ENCODE measurements at places on chromosomes 2 and 18.

- no peak for DNase-seq
Measured at GRCh38 chr2:20353241-20353992, 2.8 kb upstream of the PUM2 start.

DNA sequence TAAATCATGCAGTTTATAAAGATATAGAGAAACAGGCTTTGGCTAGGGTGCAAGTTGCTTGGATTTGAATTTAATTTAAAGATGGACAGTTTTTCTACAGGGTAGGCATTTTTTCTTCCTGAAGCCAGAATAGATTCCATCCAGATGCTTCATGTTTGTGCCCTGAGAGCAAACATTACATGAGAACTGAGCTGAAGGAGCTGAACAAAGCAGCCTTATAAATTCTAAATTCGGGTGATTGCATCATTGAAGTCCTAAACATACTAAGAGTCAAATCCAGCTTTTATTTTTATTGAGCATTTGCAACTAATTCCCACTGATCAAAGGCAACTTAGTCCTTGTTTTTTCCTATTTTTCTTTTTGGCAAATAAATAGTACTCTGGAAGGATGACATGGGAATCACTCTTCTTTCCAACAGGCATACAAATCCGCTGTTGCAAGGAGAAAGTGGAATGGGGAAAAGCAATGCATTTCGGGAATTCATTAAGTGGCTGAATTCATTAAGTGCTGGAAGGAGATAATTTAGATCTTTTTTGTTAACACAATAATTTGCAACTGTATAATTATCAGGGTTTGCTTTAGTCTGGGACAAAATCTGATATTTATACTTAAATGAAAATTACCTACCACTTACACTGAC is 828.0 kb downstream of the SLC4A3 start:
- no peak for DNase-seq

DNA sequence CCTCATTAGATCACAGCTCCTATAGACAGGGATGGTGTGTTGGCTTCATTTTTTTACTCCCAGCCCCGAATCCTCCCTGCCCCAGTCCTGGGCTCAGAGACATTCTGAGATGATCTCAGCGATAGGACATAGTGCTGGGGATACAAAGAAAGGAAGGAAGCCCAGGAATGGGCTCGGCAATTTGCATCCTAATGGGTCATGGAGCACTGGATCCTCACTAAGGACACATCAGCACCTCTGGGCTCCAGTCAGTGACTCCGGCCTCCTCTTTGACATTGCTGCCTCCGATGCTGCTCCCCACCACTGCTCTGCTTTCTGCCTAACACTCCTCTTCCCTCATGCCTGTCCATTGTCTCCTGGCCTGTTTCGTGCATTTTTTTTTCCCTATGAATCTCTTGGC is 489.1 kb downstream of the STK39 start:
- no peak for DNase-seq

GRCh38 chr18:35143622-35144596 is 96.9 kb upstream of the ZNF397 start:
- DNase-seq, result no peak

DNA sequence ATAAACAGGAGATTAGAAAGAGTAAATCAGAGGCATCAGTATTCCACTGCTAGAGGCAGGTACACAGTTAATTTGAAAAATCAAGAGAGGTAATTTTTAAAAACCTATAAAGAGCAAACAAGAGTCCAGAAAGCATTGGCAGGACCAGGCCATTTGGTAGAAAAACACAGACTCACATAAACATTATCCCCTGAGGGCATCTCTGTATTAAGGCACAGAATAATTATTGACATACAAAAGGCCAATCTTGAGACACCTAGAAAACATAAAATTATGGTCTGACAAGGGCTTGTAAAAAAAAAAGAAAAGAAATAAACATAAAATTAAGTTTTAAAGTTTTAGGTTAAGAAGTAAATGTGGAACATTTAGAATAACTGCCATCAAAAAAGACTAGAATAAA is 120.6 kb downstream of the OSBPL1A start:
- no peak for DNase-seq

DNA sequence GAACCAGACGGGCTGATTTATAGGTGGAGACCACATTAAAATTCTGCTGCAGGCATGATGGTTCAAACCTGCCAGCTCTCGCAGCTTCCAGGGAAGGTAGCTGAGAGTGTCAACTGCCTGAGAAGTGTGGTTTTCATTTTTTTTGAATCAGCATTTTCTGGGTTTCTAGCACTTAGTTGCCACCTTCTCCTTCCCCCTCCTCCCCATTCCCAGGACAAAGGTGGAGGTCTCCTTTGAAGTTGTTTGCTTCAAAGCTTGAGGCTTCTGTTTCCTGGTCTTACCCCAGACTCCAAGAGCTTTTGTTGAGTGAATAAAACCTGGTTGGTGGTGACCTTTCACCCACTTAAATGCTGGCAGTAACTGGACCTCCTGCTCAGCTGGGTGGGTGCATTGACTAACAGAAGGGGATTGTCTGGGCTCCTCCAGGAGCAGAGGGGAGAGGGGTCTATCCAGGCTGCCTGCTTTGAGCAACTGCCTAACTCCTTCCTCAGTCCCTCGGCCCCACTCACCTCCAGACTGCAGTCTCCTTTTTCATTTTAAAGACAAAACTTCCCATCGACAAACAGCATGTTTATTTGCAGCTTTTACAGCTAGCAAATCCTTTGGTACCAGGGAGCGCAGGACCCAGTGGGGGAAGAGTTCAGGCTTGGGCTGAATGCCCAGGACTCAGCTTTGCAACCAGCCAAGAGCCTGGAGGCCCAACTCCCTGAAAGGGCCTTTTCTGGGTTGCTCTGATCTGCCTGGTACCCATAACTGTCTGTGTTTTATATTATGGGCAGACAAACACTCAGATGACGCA is 3.5 kb downstream of the RHOB start:
- DNase-seq, result no peak

DNA sequence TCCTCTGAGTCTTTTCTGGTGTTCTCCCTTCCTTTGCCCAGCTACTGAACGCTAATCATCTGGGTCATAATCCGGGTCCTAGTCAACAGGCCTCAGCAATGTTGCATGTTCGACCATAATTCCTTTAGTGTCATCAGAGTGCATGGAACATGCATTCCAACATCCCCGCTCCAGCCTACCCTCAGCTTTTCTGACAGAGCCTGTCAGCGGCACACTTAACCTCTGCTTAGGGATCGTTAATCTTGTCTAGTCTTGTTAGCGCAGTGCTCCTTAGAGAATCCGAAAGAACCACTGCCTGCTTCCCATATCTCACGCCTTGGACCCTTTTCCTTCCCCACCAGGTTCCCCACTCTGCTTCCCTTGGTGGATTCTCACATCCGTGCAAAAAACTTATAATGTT is 767.9 kb upstream of the ID2 start:
- DNase-seq, result peak; percentile 34

DNA sequence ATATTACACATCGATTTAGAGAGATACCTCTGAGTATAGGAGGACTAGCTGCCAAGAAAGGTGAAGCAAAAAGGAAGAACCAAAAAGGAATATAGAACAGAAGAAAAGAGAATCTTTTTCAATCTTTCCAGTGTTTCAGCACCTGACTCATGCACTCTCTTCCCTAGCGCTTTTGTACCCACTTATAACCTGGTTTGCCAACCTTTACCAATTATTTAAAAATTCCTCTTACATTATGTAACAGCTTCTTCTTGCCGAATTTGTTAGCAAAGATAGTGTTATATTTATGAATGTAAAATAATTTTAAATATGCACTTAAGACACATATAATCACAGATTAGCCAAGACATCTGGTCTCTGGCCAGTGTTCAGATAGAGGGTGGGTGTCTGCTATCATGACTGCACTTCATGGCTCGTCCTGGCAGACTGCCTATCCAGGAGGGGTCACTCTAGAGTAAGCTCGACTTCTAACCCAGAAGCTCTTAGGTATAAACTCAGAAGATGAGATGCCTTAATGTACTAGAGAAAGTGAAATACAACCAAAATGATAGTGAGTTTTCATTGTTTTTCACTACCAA is 122.9 kb downstream of the ATAD2B start:
- no peak for DNase-seq

DNA sequence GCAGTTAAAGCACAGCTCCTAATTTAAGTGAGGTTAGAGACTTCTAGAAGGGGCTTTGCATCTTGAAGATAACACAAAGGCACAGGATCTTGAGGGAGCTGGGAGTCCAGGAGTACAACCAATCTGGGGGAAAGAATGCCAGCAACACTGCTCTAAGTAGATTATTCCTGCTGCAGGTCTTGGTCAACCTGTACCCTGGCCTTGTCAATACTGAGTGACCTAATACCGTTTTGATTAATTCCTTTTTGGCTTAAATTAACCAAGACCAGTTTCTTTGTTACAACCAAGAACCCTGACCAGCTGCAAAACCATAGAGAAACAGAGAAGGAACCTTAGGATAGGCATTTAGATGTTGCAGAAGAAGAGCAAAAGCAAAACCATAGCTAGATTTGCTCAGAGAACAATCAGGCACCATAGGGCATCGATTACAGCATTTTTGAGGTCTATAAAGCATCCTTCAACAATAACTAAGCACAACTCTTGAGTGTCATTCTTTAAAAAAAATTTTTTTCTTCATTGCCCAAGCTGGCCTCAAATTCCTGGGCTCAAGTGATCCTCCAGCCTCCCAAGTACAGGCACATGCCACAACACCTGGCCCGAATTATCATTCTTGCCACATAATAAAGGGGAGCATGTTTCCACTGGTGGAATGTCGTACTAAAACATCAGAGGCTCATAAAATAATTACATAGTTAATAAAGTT is 6.3 kb downstream of the STARD7 start:
- no peak for DNase-seq

DNA sequence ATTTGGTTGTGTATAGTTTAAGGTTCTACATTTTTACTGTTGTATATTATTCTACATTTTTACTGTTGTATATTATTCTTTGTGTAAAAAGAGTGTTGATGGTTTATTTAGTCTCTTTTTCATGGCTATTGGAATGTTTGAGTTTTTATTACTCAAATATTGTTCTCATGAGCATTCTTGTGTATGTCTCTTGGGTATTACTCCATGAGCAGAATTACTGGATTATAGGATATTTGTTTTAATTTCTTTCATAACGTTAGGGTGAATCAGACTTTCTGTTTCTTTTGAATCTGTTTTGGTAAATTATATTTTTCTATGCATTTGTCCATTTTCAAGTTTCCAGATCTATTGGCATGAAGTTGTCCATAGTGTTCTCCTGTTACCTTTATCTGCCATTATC is 111.6 kb downstream of the DYNAP start:
- DNase-seq, result no peak

DNA sequence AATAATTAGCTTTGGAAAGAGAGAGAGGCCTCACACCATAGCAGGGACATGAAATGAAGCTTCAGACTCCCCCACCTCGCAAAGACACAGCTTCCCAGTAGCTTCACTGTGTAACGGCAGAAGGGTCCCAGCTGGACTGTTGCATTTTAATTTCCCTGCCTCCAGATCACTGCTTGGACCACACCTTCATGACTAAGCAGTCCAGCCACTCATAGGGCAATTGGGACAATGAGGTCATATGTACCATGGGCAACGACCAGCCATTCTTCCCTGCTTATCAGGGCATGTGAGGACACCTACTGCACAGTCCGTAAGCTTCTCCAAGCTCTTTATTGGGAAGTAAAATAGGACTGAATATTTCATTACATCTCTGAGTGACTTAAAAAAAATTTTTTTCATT is 183.0 kb downstream of the MREG start:
- DNase-seq, result no peak

GRCh38 chr2:195318440-195319111 is 338.4 kb upstream of the SLC39A10 start:
- peak; percentile 32 for DNase-seq

GRCh38 chr2:221808488-221808887 is 236.4 kb upstream of the EPHA4 start:
- DNase-seq, result no peak

DNA sequence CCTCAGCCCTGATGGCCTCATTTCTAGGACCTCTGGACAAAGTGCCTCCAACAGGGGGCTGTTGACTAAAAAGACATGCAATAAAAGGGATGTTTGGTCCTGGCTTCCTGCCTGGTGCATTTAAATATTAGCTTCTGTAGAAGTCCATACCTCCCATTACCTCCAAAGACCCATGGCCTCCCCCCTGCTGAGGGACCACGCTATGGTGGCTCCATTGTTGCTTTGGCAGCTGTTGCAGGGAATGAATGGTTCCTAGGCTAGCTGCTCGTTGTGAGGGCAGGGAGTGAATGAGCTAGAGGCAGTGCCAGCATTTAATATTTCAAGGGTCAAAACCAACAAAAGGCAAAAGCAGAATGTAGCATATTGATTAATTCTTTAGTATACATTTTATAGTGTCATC is 285.9 kb downstream of the SLC8A1 start:
- no peak for DNase-seq

- no peak for DNase-seq
Measured at GRCh38 chr2:237744613-237745249, 53.8 kb upstream of the RBM44 start.

DNA sequence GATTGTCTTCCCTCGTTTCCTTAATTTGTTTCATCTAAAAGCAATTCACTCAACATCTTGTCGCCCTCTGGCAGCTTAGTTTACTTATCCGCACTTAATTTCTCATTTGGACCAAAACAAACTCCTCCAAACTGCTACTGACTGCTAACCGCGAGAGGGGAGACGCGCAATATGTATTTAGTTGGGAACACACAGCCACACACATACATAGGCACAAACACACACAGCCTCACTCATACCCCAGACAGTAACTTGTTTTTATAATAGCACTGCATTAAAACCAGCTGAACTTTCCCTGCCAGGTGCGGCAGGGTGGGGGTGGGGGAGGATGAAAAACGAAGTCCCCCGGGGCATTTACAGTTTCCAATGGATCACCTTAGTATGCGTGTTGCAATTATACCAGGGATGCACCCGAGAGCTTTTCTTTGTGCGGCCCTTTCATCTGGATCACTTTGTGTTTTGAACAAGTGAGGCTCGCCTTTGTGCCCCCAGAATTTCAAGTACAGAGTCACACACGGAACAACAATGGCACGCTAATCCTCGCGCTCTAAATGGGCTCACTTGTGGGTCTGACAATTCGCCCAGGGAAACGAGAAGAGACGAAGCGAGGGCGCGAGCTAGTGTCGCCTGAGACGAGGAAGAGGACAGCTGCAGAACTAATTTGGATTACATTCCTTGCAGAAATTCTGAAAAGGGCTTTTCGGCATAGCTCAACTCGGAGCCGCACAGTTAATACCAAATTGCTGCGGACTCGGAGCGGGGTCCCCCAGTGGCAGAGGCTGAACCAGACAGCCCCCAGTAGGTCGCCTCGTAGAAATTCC is 2.4 kb downstream of the ERBB4 start:
- DNase-seq, result peak; percentile 29

DNA sequence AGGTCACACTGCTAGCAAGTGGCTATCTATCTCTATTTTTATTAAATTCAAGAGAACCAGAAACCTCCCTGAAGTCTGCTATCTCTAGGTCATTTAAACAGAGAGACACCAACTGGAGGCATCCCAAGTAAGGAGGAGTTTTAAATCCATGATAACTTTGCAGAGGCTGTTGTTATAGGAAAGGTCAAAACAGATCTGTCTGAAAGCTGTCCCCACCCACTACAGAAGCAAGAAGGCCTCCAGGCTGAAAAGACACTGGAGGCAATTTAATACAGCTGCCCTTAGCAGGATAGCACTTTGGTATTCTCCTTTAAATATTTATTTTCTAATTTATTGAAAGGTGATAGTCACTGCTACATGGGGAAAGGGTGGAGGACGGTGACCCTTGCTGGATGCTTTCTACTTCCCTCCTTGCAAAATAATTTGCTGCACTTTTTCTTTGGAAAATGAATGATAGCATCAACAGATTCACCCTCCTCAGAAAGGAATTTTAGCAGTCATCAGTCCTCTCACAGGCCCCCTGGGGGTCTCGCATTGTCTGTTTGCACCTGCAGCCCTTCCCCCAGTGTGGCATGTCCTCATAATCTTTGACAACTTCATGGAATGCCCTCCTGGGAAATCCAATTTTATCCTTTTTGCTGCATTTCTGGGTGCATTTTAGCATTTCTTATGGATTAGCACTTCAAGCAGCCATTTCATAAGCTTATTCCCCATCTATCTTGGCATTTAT is 429.5 kb upstream of the TNP1 start:
- no peak for DNase-seq
